B cell (primary cell): ENCODE measurements at places on chromosomes 7 and 10.

DNA sequence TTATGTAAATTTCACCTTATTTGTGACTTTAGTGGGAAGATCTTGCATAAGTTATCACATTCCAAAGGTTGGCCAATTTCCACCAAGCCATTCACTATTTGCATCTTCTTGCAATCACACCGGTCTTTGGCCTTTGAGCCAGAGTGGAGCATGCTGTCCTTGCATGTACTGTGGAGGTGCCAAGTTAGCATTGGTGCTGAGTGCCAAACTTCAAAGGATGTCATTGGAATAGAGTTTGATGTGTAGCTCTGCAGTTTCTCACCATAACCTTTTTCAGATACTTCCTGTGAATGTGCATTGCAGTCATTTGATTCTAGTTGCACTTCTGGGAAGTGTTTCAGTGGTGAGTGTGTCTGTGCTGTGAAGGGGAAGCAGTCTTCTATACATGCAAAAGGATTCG, 620.6 kb downstream of the SUGCT start:
- no peak for DNase-seq

GRCh38 chr10:44008270-44008916, 359.7 kb upstream of the ZNF32 start:
- DNase-seq, result no peak

- DNase-seq, result no peak
Measured at GRCh38 chr10:22959292-22959691, 31.4 kb downstream of the ARMC3 start.

GRCh38 chr10:99921948-99922347, 87.8 kb downstream of the DNMBP start:
- no peak for DNase-seq

- DNase-seq, result no peak
Measured at GRCh38 chr10:117175215-117175900, 21.9 kb upstream of the KCNK18 start.

- DNase-seq, result no peak
Measured at GRCh38 chr7:11604505-11604904, 227.5 kb downstream of the THSD7A start.

- DNase-seq, result no peak
Measured at GRCh38 chr7:102069931-102070629, 216.6 kb upstream of the SH2B2 start.

GRCh38 chr7:132472463-132473120, 103.7 kb downstream of the PLXNA4 start:
- DNase-seq, result no peak

DNA sequence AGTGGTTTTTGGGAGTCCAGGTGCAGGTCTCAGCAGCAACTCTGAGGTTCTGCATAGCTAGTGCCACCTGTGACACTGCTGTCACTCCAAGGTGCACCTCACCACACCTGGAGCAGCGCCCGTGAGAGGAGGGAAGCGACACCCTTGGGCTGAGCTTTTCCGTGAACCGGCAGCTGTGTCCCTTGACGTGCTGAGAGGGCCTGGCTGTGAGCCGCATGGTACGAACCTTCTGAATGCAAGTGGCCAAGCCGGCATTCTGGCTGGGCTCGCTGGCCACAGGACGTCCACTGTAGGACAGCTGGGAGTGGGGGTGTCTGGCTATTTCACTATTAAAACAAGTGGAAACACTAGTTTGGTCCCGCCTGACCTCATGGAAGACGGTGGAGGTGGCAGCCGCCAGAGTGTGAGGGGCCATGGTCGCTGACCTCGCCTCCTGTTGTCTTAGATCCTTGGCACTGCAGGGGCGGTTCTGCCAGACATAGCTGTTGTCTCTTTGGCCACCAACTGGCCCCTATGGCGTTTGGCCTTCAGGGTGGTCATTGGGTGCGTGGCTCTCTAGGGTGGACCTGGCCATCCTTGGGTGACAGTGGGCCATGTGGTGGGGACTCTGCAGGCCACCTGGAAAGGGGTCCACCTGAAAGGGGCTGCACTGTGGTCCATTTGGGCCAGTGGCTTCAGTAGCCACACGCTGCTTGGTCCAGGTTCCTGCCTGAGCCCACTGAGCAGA, 12.9 kb downstream of the INPP5A start:
- DNase-seq, result peak; percentile 29

DNA sequence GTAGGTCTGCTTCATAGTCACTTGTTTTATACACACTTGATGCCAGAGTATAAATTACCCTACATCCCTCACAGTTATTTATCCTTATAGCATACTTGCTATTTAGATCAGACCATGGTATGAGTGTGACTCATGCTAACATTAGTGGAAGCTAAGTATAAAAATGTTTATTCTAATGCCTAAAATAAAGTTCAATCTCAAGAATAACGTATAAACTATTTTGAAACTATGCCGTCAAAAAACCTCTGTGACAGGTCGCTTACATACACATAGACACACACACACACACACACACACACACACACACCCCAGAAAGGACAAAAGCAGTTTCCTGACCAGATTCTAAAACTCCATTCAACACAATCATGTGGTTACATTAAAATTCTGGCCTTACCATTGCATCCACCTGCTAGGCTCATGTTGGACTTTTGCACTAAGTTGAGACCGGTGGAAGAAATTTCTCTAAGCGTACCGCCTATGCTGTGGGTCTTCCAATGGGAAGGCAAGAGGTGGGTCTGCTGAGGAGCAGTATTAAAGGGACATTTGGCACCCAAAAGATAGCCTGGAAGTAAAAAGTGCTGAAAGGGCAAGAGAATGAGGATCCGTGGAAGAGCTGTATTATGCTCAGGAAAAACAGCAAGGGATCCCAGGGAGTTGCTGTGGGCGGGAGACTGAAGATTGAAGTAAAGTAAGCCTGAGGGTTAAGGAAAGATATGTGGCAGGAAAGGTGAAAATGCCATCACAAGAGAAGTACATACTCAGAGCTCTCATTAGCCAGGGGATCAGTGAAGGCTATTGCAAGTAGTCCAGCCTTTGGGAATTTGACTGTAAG, 5.0 kb downstream of the FOXP2 start:
- DNase-seq, result no peak

- no peak for DNase-seq
Measured at GRCh38 chr10:16644146-16644545, 122.5 kb upstream of the C1QL3 start.

DNA sequence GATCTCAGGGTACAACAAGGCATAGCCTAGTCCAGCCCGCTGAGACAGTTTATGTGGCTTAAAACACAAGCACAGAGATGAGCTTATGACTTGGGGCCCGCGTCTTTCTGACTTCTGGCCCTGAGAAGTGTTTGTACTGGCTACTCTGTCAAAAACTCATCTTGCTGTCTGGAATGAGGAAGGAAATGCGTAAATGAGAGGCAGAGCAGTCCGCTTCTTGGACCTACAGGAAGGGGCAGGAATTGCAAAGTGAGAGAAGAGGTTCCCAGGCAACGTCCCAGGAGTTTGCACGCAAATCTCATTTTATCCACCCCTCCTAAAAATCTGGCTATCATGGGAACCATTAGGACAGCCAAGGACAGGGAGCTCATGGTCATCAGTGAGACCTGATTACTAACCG, 5.5 kb downstream of the ANXA11 start:
- DNase-seq, result no peak

- DNase-seq, result no peak
Measured at GRCh38 chr7:131338173-131338572, 10.5 kb downstream of the MKLN1 start.

DNA sequence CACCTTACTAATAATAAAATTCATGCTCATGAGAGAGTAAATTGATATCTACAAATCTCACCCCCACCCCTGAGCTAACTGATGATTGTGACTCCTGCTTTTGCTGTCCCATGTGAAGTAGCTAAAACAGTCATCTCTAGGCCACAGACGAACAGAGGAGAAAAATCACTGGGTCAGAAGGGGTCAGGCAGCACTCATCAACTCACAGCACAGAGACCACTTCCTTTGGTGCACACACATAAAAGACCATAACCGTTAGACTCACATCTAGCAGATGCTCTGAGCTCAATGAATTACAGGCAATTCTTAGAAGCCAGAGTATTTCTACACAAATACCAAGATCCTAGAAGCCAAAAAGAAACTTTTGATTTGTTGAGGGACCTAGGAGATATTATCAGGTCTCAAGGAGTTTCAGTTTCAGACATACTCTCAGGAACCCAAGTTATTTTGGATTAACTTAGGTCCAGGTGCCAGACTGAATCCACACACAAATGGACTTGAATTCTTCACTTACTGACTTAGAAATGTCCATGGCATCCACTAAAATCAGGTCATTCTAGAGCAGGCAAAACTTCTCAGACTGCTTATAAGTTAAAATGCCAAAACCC, 65.0 kb upstream of the TES start:
- DNase-seq, result no peak

DNA sequence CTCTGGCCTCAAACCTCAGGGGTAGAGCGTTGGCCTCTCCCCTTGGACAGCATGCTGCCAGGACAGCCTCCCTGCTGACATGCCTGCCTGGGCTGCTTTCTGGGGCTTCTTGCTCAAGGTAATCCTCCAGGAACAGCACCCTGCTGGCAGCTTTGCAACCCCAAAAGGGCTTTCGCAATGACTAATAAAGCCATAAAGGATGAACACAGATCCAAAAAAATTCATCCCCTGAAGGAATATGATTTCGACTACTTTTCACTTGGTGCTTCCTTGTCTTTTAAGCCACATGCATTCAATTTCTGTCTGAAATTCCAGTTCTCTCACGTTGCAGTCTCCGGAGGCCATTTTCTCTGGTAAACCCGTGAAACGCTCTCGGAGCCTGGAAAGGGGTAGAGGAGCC, 15.1 kb upstream of the SH3PXD2A start:
- DNase-seq, result no peak

GRCh38 chr7:140347218-140347617, 51.1 kb downstream of the SLC37A3 start:
- DNase-seq, result no peak

DNA sequence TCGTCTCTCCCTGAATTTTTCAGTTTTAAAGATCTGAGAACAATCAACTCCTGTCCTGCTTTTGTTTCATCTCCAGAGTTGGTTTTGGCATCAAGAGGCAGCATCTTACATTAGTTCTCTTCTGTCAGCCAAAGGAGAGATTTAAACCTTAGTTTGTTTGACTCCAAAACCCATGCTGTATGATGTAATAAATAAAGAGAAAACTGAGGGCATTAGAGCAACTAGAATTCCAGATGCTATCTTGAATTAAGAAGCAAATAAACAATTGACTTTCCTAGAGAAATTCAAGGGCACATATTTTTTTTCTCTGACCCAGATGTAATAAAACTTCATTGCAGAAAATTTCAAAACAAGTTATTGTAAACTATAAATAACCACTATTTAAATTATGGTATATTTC, 54.4 kb downstream of the INHBA start:
- DNase-seq, result no peak

GRCh38 chr7:142477079-142477651, 219.3 kb upstream of the PRSS58 start:
- DNase-seq, result no peak

GRCh38 chr7:148204639-148205304, 385.8 kb upstream of the C7orf33 start:
- no peak for DNase-seq

GRCh38 chr7:150799741-150800580, at the start of gene TMEM176B:
TMEM176B (minus strand) TSS chr7:150800364; CDS start chr7:150796569, 3,795 bp downstream.
- no peak for DNase-seq

- no peak for DNase-seq
Measured at GRCh38 chr7:24912424-24912823, 67.6 kb downstream of the OSBPL3 start.

GRCh38 chr7:117143580-117143979, 179.3 kb downstream of the WNT2 start:
- no peak for DNase-seq

DNA sequence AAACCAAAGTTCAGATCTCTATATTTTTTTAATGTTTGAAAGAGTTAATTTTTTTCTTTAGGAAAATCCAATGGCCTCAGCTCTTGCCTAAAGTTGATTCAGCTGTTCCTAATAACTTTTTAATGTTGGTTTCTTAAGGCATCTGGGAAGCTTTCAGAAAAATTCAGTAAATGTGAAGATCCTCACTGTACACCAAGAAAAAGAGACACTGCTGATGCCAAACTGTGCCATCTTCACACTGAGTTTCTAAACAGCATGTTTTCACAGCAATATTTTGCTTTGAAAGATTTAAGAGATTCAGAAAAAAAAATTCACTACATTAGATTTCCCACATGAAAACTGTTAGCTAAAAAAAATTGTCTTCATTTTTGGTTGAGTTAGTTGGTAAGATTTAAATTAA, 249.4 kb downstream of the NEBL start:
- no peak for DNase-seq

- DNase-seq, result no peak
Measured at GRCh38 chr10:4285121-4285520, 500.1 kb upstream of the KLF6 start.

- DNase-seq, result no peak
Measured at GRCh38 chr10:96770987-96771386, 50.7 kb upstream of the PIK3AP1 start.

- no peak for DNase-seq
Measured at GRCh38 chr7:82926477-82926876, 236.2 kb downstream of the PCLO start.

DNA sequence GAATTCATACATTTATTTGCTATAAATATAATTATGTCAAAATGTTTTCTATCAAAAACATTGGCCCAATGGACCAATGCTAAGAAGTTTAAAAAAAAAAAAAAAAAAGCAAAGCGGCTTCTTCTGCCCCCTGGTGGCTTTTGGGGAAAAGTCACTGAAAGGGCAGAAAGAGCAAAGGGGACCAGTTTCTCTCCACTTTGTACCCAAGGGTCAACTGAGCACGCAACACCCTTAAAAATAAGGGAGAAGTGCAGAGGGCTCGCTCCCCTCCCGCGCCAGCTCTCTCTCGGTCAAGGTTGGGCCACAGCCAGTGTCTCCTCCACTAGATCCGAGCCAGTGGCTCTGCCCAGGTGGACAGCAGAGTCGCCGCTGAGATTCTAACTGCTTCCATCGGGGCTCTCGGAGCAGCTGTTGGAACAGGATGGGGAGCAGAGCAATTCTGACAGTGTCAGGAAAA, 136.4 kb upstream of the FGFR2 start:
- peak; percentile 10 for DNase-seq

GRCh38 chr7:42662862-42663261, 249.0 kb downstream of the C7orf25 start:
- DNase-seq, result no peak

- DNase-seq, result no peak
Measured at GRCh38 chr10:83517456-83517855, 621.9 kb upstream of the GHITM start.

- no peak for DNase-seq
Measured at GRCh38 chr7:100034871-100035510, 14.6 kb upstream of the ZSCAN21 start.

- DNase-seq, result no peak
Measured at GRCh38 chr7:142563470-142563869, 185.8 kb upstream of the PRSS1 start.

DNA sequence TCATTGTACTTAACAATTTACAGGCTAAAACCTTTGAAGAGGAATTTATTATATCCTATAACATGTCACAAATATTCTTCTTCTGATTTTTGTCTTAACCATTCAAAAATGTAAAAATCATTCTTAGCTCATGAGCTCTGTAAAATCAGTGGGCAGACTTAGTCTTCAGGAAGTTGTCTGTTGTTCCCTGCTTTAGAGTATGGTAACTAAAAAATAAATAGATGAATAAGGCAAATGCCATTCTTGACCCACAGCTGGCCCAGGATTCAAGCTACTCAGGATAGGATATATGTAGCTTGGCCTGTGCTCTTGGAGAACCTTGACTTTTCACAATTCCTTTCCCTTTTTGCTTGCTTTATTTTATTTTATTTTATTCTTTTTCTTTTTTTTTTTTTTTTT, 51.5 kb downstream of the LRRC4 start:
- no peak for DNase-seq
